ENCODE measurements at places on chromosomes 13 and 19. TPM values are rescaled to one million over a fixed set of nuclear protein-coding genes. Genes with fewer than 3 reads are reported as not detected.

DNA sequence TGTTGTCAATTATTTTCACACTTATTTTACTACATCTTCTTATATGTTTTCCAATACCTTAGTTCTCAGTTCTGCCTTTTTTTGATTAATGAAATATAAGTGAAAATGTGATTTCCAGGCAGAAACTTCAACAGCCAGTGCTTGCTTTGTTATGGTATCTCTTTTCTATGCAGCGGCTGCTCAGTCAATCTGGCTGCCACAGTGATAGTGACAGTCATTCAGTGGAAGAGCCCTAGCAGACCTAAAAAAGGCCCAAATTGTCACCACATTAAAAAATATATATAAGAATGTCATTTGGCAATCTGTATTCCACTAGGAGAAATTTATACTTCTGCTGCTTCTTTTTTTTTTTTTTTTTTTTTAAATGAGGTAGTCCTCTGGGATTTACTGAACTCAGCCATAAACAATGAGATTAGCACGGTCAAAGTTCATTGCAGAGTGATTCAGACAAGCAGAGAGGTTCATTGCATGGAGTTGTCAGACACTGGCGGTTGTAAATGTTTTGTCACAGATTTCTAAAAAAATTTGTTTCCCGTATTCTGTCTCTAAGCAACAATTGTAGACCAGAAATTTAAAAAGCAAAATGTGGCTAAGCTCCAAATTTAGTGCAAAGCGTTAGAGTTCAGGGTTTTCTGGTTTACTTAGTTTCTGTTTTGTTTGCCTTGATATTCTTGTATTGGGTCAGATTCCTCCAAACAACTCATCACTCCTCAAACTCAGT lies 94.7 kb upstream of the PRR20A start:
- peak; percentile 46 for DNase-seq

SLC8A2 gene
- total RNA-seq: 0.83 TPM

DNA sequence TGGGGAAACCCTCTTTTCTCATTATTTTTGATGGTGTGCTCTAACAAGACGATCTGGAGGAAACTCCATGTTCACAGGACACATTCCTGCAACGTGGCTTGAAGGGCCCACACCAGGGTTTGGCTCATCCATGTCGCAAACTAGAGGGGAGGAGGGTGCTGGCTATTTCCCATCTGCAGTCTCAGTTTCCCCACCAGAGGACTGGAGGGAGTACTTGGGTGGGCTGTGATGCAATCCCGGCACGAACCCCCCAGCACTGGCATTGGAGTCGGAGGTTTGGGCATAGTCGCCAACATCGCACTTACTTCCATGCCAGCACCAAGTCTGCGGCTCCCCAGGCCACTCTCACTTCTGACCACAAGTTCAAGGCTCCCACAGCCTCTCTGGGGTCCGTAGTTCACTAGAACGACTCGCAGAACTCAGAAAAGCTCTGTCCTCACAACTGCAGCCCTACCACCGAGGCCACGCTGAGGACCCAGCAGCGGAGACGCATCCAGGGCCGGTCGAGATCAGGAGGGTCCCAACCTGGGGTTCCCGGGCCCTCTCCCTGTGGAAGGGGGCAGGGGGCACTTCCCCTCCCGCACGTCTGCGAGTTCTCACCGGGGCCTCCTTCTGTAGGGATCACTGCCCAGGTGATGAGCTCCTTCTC lies 165.6 kb upstream of the SOX1 start:
- no peak for DNase-seq

ZIM2 gene
- not detected for total RNA-seq

ZNF546 gene
- not detected for total RNA-seq

GRCh38 chr19:45772912-45773311 lies 3.9 kb upstream of the SIX5 start:
- no peak for DNase-seq

- no peak for DNase-seq
These were observed 181.3 kb downstream of the KDM4B start for GRCh38 chr19:5149932-5150901.

DNA sequence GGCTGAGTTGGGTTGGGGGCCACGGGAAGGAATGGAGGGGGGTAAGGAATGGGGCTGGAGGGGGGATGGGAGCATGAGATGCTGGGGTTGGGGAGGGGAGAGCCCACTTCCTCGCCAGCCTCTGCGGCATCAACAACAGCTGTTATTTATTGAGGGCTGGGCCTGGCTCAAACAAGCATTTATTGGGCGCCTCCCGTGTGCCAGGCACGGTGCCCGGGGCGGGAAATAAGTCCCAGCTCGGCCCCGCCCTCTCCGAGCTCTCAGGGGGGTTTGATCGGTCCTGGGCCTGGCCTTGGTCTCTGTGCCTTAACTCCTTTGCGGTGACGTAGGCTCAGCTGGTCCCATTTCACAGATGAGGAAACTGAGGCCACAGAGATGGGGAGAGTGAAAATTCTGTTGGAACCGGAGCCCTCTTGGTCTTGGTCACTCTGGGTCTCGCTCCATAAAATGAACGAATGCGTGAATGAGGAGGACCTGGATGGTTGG lies 919 bp upstream of the ADAMTS10 start:
- DNase-seq: no peak

All from HT-29 (cell line).